Pons (tissue), 1 donor: ENCODE measurements at places on chromosomes 4 and X.

DNA sequence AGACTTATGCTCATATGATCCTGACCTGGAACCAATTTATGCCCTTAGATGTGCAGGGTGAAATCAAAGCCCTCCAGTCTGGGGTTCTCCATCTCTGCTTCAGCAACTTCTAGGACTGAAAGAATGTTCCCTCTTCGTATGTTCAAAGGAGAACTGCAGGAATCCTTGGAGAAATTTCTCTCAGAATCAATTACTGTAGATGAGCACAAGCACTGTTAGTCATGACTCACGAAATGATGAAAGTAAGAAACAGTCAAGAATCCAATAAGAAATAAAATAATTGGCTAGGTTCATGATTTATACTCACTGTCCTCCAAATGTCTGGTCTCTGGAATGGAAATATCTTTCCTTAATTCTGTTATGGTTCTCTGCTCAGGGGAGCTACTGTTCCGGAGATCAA, 348.2 kb downstream of the PDGFC start:
- DNase-seq, result no peak

- no peak for DNase-seq
These were observed 7.6 kb downstream of the ARSJ start for GRCh38 chr4:113971706-113972360.

GRCh38 chr4:127000110-127000509, 632.6 kb upstream of the INTU start:
- DNase-seq, result no peak

GRCh38 chr4:36740796-36741310, 459.4 kb downstream of the DTHD1 start:
- DNase-seq, result no peak

DNA sequence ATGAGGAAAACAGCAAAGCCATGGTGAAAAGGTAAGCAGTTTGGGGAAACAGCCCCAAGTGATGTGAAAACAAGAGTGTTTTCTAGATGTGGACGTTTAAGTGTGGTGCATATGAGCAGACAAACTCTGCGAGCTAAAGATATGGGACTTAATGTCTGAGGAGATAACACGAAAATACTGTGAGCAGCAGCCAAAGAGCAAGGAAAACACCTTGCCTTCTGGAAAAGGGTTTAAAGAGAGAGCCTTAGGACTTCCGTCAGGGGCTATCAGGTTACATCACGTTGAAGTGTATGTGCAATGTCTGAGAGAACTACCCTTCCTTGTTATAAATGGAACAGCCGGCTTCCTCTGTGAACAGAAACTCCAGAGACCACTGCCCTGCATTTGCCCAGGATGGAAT, 54.2 kb downstream of the LEF1 start:
- DNase-seq, result no peak

GRCh38 chrX:107831071-107831730, 5.5 kb downstream of the MID2 start:
- DNase-seq, result peak; percentile 64

- no peak for DNase-seq
These were observed 81.1 kb downstream of the PPP2R2C start for GRCh38 chr4:6391186-6391851.

- DNase-seq, result no peak
These were observed 95.9 kb downstream of the WDFY3 start for GRCh38 chr4:84870398-84871163.

DNA sequence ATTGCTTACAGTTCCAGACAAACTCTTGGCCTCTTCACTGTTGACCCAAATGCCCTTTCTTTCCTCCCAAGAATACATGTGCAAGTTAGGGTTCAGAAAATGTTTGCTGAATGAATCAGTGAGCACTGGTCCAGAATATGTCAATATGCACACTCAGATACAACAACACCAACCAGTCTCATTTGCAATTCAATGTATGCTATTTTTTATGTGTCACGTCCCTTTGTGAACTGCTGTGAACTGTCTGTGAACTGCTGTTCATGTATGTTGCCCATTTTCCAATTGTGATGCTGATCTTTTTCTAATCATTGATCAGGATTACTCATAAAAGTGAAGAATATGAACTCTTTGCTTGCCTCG, 17.8 kb downstream of the GAB3 start:
- no peak for DNase-seq

DNA sequence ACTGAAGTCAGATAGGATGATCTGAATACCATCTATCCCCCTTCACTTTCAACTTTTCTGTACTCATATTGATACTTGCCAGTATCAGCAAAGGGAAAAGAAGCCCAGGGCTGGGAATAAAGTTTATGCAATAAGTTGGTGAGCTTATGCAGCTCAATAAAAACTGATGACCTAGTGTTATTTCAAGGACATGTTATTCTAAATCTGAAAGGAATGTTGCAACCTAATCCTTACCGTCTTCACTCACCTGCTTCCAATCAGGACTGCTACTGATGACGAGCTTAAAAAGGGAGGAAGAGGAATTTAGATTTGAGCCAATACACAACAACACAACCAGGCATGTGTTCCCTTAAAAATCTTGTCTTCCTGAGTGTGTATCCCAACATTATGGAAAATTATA, 419.9 kb downstream of the SPRY1 start:
- no peak for DNase-seq

DNA sequence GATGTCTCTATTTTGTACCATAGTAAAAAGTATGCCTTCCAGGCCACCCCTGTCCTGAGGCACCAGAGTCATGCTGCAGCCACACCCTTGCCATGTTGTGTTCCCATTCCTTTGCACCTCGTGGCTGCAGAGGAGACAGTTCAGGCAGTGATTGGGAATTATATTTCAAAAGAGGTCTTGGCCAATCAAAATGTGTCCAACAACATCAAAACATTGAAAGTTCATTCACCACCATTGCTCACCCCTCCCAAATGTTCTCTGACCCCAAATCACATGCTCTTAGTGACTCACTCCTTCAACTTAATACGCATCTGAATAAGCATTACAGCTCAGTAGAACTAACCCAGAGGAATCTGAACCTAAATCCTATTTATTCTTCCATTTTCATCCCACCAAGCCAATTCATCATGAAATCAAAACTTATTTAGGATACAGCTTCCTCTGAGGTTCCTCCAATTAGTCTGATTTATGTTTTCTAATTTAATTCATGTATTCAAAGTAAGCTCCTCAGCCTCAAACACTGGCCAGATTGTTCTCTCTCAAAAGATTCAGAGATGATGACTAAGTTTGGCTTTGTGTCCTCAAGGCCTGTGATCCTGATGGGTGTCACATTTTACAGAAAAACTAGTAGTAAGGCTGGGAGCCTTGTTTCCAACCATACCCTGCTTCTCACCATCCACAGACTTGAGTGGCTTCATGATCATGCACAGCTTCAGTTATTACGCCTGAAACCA, 323.2 kb upstream of the INTU start:
- no peak for DNase-seq

DNA sequence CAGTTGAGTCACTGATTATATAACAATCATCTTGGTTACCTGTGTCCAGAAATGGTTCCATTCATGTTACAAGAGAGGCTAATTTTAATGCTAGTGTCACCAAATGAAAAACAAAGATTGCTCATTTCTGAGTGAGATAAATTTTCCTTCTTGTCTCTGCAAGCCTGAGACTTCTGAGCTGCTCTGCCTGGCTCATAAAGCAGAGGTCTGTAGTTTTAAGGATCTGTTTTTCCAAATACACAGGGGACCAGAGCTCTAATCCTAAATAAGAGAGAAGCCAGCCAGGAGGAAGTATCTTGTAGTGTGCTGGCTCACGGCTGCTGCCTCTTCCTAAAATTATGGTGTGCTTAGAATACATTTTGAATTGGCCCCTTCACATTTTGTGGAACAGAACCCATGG, 42.6 kb downstream of the CLDN34 start:
- no peak for DNase-seq

- peak; percentile 37 for DNase-seq
These were observed 33.6 kb downstream of the SETD7 start for GRCh38 chr4:139522457-139522856.

DNA sequence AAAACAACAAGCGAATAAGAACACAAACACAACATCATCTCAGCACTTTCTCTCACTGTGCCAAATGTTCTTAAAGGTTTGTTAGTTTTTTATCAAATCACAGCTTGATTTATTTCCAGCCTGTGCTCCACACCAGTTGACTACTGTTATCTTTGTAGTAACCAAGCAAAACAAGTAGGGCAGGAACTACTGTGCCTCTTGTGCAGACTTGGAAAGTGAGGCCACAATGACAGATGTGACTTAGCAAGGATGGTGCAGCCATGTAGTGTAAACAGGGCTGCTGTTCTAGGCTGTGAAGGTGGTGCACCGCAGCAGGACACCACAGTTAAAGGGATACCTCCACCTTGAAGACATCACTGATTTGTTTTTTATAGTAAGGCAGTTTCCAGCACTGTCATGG, 170.0 kb downstream of the IL1RAPL1 start:
- no peak for DNase-seq
